ENCODE measurements at places on chromosomes 11 and 22.
A peak's percentile ranks its signal among the peaks of the same experiment; 100 is the strongest.

DNA sequence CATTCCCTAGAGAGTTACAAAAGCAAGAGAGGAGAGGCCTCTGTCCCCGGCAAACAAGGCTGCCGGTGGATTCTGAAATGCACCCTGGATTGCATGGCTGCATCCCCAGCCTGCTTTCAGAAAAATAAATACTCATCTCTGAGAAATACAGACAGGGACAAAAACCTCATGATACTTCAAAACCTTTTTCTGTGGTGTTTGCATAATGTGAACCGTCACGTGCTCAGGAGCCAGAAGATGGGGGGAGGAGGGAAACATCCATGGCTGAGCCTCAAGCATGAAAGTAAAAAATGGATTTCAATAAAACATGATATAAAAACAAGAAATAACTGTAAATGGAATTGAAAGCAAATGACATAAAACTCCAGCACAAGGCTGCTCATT, 198.5 kb upstream of the NCAM1 start:
- DNase-seq, result no peak

DNA sequence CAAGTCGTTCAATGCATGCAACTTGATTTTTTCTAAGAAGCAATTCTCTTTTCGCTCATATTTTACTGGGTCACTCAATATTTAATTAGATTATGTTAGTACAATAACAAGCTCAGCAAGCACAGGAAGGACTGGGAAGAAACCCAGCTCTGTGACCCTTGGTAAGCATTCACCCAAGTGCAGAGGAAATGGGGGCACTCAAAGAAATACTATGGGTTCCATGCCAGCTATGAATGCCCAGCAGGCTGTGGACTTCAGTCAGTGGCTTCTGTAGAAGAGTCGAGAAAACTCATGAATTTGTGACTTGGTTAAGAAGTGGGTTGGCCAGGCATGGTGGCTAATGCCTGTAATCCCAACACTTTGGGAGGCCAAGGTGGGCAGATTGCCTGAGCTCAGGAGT, 123.6 kb downstream of the GALNT18 start:
- no peak for DNase-seq

GRCh38 chr11:105265845-105266244, 126.3 kb upstream of the CARD18 start:
- DNase-seq, result no peak

- DNase-seq, result no peak
Measured at GRCh38 chr11:114399490-114400215, 658 bp downstream of the C11orf71 start.

GRCh38 chr11:79390923-79391322, 49.9 kb downstream of the TENM4 start:
- DNase-seq, result no peak

DNA sequence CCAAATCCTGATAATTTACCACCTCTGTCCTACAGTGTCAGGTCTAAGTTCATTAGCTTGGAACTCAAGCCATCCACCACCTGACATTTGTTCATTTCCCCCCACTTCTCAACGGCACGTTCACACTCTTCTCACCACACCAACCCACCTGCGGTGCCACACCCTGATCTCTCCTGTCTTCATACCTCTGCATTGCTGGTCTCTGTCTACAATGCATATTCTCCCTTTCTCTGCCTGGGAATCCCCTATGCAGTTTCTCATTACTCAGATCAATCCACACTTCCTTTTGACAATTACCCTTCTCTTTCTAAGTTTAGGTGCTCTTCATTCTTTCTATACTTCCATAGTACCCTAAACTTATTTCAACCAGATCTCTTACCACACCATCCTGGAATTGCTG, 20.4 kb upstream of the EMSY start:
- DNase-seq, result no peak

- no peak for DNase-seq
Measured at GRCh38 chr11:105811242-105811641, 201.4 kb downstream of the GRIA4 start.

- no peak for DNase-seq
Measured at GRCh38 chr22:29816980-29817379, 21.1 kb downstream of the ASCC2 start.

GRCh38 chr11:47183031-47183856, 3.0 kb downstream of the PACSIN3 start:
- no peak for DNase-seq

GRCh38 chr11:7522121-7522520, 8.3 kb downstream of the PPFIBP2 start:
- DNase-seq, result no peak

DNA sequence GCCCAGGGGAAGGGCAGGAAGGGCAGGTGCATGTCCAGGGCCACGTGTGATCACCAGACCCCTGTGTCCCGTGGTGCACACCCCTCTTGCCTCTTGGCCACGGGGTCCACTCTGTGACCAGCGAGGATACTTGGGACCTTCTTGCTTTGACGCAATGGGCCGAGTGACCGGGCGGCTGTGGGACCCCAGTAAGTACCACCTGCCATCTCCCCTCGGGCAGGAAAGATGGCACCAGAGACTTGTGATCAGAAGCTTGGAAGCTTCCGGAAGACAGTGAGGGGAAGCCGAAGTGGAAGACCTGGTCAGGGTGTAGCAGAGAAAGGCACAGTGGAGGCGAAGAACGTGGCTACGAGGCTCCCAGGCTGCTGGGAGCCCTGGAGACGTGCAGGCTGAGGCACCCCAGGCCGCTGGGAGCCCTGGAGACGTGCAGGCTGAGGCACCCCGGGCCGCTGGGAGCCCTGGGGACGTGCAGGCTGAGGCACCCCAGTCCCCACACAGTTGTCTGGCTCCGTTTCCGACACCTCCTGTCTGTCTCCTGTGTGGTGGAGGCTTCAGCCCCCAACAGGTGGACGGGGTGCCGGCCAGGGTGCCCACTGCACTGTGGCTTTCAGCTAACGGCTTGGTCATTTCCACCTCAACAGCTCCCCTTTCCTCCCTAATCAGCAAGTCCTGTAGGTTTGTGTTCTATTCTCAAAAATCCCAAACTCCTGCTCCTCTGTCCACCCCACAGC, 663.5 kb downstream of the BRD1 start:
- no peak for DNase-seq

GRCh38 chr11:117627259-117627658, 169.8 kb downstream of the DSCAML1 start:
- no peak for DNase-seq

GRCh38 chr11:68076371-68077042, 37.7 kb downstream of the TCIRG1 start:
- no peak for DNase-seq

- no peak for DNase-seq
Measured at GRCh38 chr11:72598466-72598865, 75.8 kb downstream of the PDE2A start.

- peak; percentile 46 for DNase-seq
Measured at GRCh38 chr11:57458410-57459163, 1.7 kb upstream of the RTN4RL2 start.

GRCh38 chr22:48760481-48761390, 1066.9 kb downstream of the BRD1 start:
- DNase-seq, result no peak

DNA sequence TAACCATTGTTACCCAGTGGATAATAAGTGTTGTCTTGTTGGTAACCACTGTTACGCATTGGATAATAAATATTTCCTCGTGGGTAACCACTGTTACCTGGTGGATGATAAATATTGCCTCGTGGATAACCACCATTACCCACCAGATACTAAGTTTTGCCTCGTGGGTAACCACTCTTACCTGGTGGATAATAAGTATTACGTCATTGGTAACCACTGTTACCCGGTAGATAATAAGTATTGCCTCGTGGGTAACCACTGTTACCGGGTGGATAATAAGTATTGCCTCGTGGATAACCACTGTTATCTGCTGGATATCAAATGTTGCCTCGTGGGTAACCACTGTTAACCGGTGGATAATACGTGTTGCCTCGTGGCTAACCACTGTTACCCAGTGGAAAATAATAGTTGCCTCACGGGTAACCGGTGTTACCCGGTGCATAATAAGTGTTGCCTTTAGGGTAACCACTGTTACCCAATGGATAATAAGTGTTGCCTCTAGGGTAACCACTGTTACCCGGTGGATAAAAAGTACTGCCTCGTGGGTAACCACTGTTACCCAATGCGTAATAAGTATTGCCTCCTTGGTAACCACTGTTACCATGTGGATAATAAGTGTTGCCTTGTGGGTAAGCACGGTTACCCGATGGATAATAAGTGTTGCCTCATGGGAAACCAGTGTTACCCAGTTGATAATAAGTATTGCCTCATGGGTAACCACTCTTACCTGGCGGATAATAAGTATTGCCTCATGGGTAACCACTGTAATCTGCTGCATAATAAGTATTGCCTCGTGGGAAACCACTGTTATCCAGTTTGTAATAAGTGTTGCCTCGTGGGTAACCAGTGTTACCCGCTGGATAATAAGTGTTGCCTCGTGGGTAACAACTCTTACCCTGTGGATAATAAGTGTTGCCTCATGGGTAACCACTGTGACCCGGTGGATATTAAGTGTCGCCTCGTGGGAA, 21.9 kb upstream of the NXPE4 start:
- DNase-seq, result no peak

GRCh38 chr11:980438-981357, 55.0 kb downstream of the AP2A2 start:
- DNase-seq, result no peak

- no peak for DNase-seq
Measured at GRCh38 chr11:64762674-64763525, 3.1 kb upstream of the PYGM start.

GRCh38 chr11:29328961-29329441, 687.8 kb downstream of the KCNA4 start:
- peak; percentile 7 for DNase-seq

DNA sequence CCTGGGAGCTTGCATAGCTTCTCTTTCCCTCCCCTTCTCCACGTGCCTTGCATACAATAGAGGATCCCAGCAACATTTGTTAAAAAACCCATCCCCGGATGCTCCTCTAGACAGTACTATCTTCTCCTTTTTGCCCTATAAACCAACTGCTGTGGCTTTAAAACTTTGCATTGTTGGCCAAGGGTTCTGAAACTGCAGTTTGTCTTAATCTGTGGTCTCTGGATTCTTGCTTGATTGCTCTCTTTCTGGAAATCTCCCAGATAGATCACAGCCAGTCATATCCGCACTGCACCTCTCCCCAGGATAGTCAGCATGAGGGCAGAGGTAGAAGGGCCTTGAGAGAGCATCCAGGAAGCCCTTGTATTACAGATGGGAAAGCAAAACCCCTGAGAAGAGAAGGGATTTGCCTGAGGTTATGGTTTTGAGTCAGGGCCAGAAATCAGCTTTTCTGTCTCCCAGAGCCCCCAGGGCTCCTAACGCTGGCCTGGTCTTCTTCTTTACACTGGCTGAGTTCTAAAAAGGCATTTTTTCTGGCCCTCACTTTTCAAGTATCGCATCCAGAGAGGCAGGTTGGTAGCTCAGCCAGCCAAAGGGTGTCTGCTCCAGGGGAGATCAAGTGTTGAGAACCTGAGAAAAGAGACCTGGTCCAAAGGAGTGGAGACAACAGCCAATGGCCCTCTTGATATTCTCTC, 70.6 kb downstream of the ADM start:
- no peak for DNase-seq

GRCh38 chr11:18243783-18244362, 4.6 kb downstream of the SAA2 start:
- peak; percentile 70 for DNase-seq

DNA sequence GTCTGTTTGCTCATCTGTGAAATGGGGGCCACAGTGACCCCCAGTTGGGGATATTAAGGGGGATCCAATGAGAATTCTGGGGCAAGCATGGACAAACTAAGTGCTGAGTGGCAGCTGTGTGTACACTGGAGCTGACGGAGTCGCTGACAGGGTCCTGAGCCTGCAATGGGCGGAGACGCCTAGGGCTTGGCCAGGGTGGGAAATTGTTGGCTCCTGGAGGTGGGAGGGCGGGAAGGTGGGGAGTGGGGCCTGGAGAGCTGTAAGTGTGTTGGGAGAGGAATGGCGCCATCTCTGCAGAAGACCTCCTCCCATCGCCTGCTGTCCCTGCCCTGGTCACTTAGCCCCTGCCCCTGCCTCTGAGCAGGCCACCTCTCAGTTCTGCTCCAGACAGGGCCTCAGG, 7.3 kb downstream of the CACNA1I start:
- DNase-seq, result no peak

DNA sequence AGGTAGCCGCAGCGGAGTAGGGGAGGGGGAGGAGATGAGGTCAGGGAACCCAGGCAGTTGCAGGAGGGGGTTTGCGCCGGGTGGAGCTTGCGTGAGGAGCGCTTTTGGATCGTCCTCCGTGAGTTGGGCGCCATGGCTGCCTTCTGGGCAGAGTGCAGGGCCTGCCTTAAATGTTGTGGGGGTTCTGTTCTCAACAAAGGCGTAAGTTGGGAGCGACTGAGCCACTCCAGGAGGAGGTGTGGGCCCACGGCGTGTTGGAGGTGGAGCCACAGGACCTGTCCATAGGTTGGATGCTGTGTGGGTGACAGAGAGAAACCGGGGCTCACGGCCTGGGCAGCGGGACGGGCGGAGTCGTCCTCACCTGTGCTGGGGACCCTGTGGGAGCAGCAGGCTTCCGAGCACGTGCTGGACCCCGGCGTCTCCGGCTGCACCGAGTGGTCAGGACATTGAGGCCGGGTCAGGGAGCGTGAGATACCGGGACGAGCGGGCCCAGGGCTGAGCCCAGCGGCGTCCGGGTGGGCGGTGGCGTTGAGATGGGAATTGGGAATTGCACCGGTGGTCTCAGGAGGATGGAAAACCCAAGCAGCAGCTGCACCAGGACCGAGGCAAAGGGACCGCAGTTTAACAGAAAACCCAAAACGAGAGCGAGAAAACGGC, 977 bp upstream of the PGGHG start:
- DNase-seq, result peak; percentile 18

- no peak for DNase-seq
Measured at GRCh38 chr11:11563200-11563975, 58.4 kb downstream of the GALNT18 start.

GRCh38 chr11:35981581-35981980, 37.7 kb downstream of the LDLRAD3 start:
- no peak for DNase-seq

DNA sequence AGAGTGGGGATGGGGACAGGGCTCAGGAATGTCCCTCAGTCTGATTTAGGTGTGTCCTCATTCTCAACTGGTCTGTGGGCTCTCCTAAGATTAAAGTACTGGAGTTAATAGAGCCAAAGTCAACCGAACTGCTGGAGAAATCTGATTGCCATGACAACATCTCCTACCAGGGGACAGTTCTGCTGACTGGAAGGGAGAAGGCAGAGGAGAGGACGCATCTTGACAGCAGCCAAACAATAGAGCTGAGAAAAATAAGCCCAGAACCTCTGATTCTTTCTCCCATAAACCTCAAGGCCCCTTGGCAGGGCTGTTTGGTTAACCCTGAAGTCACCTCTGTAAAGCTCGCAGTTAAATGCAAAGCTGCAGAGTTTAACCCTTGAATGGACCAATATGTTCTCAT, 2.8 kb downstream of the KCTD14 start:
- no peak for DNase-seq

DNA sequence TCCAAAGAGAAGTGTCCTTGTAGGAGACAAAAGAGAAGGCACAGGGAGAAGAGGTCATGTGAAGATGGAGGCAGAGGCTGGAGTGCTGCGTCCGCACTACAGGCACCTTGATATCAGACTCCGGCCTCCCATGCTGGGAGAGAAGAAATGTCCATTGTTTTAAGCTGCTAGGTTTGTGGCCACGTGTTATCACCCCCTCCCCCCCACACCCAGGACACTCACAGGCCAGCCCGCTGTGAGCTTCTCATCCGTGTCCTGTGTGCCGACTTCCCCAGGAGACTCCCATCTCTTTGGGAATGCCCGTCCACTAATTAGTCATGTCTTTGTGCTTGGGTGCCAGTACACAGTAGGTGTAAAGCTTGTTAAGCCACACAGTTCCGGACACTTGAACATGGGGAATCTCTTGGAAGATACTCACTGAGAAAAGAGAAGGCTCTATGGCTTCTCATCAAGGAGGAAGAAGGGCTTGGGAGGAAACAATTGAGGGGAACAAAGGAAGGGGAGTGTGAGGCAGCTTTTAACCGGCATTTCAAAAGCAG, 1234.7 kb downstream of the TBC1D22A start:
- DNase-seq, result no peak
